ENCODE measurements at places on chromosomes 11 and 22.
A peak's percentile ranks its signal among the peaks of the same experiment; 100 is the strongest.

DNA sequence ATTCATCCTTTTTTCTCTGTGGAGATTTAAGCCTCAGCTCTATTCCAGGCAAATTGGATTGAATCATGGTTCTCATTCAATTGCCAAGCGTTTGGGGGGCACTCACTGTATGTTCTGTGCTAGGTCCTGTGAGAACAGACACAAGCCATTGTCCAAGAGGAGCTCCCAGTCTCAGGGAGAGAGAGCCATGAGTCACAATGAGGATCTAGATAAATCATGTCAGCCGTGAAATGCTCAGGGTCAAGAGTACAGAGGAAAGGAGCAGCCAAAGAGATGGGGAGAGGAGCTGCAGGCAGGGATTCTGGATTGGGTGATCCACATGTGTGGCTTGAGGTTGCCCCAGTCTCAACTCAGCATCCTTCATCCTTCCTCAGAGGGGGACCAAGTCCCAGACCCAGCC, 93.6 kb downstream of the FEZ1 start:
- no peak for DNase-seq

GRCh38 chr22:35660291-35661127, 12.3 kb downstream of the APOL6 start:
- peak; percentile 66 for DNase-seq

- no peak for DNase-seq
Observed at GRCh38 chr22:20433191-20433590, 4.4 kb downstream of the SCARF2 start.

DNA sequence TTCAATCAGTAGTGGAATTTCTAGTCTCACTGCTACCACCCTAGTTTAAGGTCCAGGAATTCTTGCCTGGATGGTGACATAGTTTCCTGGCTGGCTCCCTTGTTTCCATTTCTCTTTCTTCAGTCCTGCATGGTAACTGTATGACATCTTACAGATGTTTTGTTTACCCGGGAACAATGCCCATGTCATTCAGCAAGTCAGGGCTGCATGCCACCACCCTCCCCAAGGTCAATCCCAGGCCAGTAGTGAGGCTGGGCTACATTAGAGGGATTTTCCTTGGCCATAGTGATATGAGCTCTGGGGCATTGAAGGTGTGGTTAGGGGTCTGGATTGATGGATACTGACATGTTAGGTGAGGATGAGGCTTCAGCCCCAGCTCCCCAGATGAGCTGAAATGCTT, 114.9 kb upstream of the E2F8 start:
- no peak for DNase-seq

DNA sequence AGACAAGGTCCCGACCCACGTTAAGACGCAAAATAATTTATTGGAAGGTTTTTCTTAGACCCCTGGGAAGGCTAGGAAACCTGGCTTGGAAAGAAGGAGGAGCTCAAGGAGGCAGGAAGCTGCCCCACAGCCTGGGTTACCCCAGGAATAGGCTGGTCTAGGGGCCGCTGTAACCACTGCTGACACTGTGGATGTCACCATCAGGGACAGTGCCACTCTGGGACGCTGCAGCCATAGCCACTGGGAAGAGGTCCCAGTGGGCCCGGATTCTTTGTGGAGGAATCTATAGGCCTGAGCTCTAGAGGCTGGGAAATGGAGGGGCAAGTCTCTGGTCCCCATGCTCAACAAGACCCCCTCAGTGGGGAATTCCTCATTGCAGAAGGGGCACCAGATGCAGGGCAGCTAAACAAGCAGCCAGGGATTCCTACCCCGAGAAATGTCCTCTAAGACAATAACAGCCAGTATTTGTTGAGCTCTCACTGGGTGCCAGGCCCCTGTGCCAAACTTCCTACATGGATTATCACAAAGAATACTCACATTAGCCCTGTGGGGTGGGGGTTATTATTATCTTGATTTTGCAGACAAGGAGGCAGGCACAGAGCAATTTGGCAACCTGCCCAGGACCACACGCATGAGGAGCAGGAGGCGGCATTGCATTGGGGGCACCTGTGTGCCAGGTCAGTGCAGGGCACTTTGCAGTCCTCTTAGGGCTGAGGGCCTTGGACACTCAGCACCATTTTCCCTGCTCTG, 19.5 kb upstream of the CHKA start:
- DNase-seq, result no peak

DNA sequence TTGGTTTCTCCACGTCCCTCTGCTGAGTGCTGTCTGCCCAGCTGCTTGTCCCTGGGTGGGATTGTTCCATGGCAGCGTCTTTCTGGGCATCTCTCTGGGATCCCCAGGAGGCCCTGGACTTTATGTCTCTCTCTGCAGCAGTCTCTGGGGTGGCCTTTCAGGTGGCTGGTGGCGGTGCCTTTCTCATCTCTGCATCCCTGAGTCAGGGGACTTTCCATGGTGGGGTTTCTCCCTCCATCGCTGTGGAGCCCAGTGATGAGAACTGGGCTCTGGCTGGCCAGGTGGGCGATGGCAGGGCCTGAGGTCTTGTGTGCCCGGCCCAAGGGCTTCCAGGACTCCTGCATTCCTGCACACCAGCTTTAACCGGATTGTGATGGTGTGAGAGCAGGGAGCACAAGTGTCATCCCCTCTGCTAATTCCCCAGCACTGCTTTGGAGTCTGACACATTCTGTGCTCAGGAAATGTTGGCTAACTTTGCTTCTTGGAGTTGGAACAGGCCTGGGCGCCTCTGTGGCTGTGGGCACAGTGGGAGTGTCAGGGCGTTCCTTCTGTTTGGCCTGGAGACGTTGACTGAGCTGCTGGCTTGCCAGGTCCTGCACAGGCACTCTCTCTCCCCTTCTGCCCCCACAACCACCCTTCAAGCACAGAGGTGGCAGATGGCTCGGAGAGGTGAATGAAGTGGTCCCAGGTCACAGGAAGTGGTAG, 27.9 kb downstream of the FAM83F start:
- DNase-seq, result no peak

DNA sequence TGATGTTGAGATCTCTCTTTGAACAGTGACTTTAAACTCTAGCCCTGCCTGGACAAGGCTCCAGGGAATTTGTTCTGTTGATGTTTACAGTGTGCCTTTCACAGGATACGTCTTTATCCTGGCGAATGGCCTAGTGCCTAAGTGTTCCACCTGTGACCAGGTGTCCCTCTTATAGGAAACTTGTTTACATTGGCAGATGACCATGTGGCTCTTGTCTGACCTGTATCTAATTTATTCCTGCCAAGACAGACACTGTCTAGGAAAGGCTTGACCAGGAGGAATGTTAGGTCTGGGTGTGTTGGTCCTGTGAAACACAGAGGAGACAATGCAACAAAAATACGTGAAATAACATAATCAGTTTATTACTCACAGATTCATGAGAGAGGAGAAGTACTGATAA, 875.6 kb downstream of the METTL15 start:
- no peak for DNase-seq

- DNase-seq, result peak; percentile 68
Observed at GRCh38 chr22:22508274-22509176, at the start of gene ZNF280B. Gene ZNF280B, minus strand, starts transcription at chr22:22508742. Its CDS starts 19,344 bp downstream, at chr22:22489398.

DNA sequence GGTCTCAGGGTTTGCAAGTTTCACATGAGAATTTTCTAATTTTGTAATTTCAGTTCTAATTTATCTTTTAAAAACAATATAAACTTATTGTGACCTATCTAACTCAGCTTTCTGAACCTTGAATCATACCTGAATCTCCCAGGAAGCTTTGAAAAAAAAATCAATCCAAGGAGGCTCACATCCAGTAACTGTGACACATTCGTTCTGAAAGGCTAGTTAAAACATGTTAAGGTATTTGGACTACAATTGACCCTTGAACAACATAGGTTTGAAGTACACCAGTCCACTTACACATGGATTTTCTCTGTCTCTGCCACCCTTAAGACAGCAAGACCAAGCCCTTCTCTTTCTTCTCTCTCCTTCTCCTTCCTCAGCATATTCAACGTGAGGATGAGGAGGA, 40.0 kb downstream of the DDI1 start:
- no peak for DNase-seq

DNA sequence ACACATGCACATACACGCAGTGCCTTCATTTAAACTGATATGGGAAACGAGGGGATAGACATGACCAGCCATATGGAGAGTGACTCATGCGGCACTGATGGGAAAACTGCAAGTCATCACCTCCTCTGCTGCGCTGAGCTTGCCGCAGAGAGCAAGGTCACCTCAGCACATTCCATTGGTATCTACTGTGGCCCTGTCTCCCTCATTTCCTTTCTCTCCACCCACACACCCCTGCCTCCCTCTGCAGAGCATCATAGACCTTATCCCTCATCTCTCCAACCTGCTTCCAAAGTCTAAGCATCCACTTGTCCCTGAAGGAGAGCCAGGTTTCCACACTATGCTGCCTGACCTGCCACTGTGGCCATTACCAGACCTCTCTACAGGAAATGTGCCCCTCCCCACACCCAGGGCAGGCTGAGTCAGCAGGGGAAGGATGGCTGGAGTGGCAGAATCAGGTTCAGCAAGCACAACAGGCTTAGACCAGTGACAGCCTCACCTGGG, 116.9 kb upstream of the SNX19 start:
- no peak for DNase-seq

DNA sequence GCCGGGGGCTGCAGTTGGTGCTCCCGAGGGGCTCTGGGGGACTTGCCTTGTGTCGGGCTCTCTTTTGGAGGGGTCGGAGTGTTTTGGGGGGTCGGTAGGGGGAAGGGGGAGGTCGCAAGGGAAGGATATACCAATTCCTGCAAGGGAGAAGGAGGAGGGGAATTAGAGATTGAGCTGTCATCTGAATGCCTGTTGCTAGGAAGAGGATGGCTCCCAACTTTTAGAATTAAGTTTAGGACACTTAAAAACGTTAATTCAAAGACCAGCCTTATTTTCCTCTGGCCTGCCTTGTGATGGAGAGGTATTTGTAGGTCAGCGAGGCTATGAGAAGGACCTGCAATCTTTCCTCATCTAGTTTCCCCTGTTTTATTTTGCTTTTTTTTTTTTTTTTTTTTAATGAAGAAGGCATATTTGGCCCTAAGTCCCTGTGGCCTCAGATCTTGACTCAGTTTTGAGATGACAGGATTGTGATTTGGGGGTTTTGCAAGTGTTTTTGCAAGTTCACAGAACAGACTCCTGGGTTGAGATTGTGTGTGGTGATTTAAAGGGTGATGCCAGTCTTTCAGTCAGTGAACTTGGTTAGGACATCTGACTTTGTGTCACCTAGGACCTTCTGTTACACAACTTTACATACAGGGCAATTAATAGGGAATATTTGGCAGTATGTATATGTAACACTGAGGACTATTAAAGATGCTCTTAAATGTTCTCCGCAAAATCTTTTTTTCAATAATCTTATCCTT, 672 bp downstream of the TMEM135 start:
- DNase-seq, result no peak

DNA sequence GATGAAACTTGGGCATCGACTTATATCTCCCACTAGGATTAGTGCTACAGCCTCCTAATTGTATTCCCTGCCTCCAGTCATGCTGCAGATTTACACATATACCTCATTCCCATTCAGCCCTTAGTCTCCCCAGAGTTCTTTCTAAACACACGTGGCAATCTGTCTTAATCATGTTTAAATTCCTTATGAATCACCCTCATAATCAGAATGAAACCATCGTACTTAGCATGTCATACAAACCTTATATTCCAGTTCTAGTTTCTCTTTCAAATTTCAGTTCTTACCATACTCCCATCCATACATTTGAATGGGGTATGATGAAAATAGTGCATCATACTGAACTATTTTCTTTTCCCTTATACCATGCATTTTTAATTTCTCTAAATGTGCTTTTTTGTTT, 6.0 kb upstream of the OR10A2 start:
- no peak for DNase-seq

DNA sequence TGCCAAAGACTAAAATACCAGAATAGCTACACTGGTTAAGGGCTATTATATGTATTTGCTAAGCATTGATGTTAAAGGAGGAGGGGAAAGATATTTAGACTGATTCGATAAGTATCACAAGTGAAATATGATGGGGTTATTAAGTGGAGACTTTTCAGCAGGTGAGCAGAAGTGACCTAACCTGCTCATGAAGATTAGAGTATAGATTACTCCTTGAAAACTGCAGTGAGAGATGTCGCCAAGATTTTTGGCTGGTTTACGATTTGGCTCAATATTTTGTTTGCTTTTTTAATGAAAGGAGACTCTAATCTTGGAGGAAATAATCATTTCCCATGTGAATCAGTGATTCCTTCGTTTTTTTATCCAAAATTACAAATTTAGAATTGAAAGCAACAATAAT, 1279.5 kb upstream of the TENM4 start:
- no peak for DNase-seq

GRCh38 chr11:120432056-120433018, 79.2 kb upstream of the GRIK4 start:
- DNase-seq, result no peak

DNA sequence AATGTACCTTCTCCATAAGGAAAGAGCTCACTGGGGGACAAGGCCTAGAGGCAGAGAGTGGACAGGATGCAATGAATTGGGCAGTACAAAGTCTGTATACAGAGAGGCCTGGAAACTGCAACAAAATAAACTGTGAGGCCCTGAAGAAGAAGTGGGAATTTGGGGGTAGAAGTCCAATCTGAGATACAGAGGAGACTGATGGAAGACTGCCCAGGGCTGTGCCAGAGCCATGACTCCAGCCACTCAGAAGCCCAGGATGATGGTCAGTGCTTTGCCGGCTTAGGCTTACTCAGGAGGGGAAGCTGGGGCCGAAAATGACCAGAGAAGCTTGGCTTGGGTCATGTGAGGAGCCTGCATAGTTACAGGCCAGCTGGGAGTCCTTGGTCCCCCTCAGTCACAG, 5.7 kb downstream of the SAA4 start:
- no peak for DNase-seq

GRCh38 chr22:19178065-19178656, 375 bp downstream of the SLC25A1 start:
- DNase-seq, result peak; percentile 49

- DNase-seq, result no peak
Observed at GRCh38 chr11:120184946-120185705, 25.7 kb upstream of the OAF start.

DNA sequence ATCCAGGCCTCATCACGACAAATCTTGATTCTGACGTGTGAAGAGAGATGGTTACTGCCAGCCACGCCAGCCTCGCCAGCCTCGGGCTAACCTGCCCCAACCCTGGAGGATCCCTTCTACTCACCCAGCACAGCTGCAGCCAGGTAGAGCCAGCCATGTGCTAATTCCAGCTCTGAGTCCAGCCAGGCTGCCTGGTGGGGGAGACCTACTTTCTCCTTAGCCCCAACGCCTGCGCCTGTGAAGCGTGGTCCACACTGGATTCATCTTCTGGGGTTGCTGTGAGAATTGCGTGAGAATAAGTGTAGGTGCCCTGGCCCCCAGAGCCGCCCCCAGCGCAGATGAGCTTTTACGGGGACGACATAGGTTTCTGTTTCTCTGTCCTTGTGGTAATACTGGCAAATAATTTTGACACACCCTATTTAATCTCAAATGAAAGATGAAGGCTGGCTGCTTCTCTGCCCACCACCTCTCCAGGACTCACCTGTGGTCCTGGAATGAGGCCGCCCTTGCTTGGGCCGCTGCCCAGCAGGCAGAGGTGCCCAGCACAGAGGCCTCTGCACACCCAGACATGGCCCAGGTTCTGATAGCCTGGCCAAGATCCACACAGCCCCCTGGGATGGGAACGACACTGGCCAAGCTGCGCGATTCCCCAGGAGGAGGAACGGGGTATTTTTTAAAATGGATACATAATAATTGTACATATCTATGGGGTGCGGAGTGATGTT, 528.4 kb downstream of the TBC1D22A start:
- DNase-seq, result no peak
